ENCODE measurements at places on chromosomes 7 and 10.
A peak's percentile ranks its signal among the peaks of the same experiment; 100 is the strongest.

GRCh38 chr7:32144676-32145075 is 74.5 kb upstream of the PDE1C start:
- no peak for DNase-seq
- H3K4me1 ChIP-seq = no peaks in the 10 kb centered on the region
- H3K27ac ChIP-seq = no peak overlapping the region
- no peak overlapping the region for H3K4me3 ChIP-seq
- H3K27me3 ChIP-seq = 0 out of 2 replicates have a peak, but pooled peaks cover 5% of the 10 kb centered on the region

- H3K4me3 ChIP-seq = no peak overlapping the region
- no peak for DNase-seq
- no peaks in the 10 kb centered on the region for H3K4me1 ChIP-seq
Observed at GRCh38 chr7:107398161-107398560, 71.7 kb upstream of the GPR22 start.

DNA sequence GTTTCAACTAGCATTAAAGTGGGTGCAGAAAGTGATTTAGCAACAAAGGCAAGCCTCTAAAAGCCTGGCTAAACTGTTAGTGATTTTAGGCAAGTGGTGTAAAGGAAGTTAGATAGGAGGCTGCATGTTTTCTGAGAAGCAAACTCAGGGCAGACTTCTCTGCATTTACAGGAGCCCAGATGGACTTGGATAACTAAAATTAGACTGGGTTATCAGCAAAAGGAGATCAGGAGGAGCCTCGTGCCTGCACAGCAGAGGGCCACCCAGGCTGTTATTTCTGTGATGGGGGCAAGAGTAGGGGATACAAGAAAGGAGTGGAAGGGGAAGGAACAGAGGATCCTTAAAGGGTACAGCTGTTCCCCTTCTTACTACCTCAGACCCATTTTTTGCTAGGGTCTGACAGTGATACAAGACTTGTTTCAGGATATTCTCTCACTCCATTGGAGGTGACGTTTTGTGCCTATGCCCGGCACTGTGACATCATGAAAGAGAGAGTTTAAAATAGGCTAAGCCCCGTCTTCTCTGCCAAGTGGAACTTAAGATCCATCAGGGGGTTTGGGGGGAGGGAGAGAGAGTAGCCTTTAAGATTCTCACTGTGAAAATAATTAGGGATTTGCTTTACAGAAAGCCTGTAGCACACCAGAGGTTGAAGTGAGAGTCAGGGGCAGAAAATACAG is 49.6 kb upstream of the PDCD4 start:
- no peak for DNase-seq
- H3K27ac ChIP-seq = no peak overlapping the region
- H3K4me1 ChIP-seq = peaks cover 14% of the 10 kb centered on the region
- H3K36me3 ChIP-seq = no peaks in the 10 kb centered on the region
- H3K4me3 ChIP-seq = no peak overlapping the region
- H3K27me3 ChIP-seq = no peaks in the 10 kb centered on the region

DNA sequence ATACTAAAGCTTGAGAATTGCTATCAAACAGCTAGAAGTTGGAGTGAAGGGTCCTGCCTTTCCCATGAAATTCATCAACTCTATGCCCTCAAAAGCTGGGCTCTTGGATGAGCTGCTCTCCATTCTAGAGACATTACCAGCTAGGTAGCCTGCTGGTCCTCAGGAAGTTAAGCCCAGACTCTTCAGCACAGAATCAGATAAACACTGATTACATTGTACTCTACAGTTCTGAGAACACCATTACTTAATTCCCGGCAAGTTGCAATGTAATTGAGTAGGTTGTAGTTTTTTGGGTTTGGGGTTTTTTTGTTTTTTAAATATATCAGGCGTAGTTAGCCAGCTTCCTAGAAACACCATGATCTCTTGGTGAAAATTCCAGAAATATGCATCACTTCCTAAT is 84.1 kb upstream of the PIK3CG start:
- H3K27me3 ChIP-seq = no peaks in the 10 kb centered on the region
- no peak for DNase-seq
- peaks cover 23% of the 10 kb centered on the region for H3K4me1 ChIP-seq
- no peak overlapping the region for H3K27ac ChIP-seq
- no peaks in the 10 kb centered on the region for H3K36me3 ChIP-seq

DNA sequence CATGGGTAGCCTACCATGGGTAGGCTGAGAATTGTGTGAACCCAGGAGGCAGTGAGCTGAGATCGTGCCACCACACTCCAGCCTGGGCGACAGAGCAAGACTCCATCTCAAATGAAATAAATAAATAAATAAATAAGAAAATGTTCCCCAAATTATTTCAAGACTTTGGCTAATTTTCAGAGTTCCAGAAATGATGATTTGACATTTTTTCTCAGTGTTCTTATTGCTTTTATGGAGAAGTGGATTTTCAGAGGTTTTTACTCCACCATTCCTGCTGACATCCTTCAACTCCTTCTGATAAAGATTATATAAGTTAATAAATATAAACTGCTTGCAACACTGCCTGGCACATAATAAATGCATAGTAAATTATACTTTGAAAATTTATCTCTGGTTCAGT is 80.4 kb upstream of the PRKCQ start:
- H3K27ac ChIP-seq = no peak overlapping the region
- no peak for DNase-seq
- no peaks in the 10 kb centered on the region for H3K36me3 ChIP-seq
- no peak overlapping the region for H3K4me3 ChIP-seq
- peaks cover 8% of the 10 kb centered on the region for H3K27me3 ChIP-seq

GRCh38 chr10:101569622-101570427 is 18.2 kb downstream of the POLL start:
- no peak for DNase-seq
- no peaks in the 10 kb centered on the region for H3K4me1 ChIP-seq
- no peaks in the 10 kb centered on the region for H3K36me3 ChIP-seq
- H3K4me3 ChIP-seq = peak overlapping the region; percentile 68
- no peak overlapping the region for H3K27ac ChIP-seq

- DNase-seq = no peak
- no peaks in the 10 kb centered on the region for H3K4me1 ChIP-seq
- H3K4me3 ChIP-seq = no peak overlapping the region
- H3K36me3 ChIP-seq = no peaks in the 10 kb centered on the region
- H3K27me3 ChIP-seq = peaks cover 55% of the 10 kb centered on the region
Observed at GRCh38 chr7:98460902-98461301, 60.0 kb upstream of the BAIAP2L1 start.

GRCh38 chr7:114623146-114623545 is 208.5 kb downstream of the FOXP2 start:
- no peak overlapping the region for H3K27ac ChIP-seq
- H3K27me3 ChIP-seq = no peaks in the 10 kb centered on the region
- H3K36me3 ChIP-seq = no peaks in the 10 kb centered on the region
- no peak overlapping the region for H3K4me3 ChIP-seq
- H3K4me1 ChIP-seq = no peaks in the 10 kb centered on the region
- no peak for DNase-seq

GRCh38 chr10:125006921-125007426 is 65.1 kb downstream of the ZRANB1 start:
- no peak overlapping the region for H3K4me3 ChIP-seq
- DNase-seq = no peak
- H3K4me1 ChIP-seq = no peaks in the 10 kb centered on the region

DNA sequence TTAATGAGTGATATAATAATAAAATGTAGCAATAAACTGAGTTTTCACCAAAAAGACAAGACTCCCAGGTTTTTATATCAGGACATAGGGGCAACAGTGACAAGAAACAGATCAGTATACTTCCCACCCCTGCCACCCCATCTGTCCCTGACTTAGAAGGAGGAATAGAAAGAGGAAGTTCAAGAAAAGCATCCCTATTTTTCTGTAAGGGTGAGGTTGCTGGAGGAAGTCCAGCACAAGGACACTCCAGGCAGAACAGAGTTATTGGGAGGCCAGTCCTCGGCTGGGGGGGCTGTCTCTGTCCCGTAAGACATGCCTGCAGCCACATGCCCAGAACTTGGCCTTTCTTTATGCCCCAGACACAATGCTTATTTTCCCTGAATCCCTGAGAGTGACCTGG is 16.5 kb upstream of the TLX1 start:
- no peaks in the 10 kb centered on the region for H3K36me3 ChIP-seq
- H3K4me1 ChIP-seq = no peaks in the 10 kb centered on the region
- peaks cover 5% of the 10 kb centered on the region for H3K27me3 ChIP-seq
- no peak overlapping the region for H3K27ac ChIP-seq

DNA sequence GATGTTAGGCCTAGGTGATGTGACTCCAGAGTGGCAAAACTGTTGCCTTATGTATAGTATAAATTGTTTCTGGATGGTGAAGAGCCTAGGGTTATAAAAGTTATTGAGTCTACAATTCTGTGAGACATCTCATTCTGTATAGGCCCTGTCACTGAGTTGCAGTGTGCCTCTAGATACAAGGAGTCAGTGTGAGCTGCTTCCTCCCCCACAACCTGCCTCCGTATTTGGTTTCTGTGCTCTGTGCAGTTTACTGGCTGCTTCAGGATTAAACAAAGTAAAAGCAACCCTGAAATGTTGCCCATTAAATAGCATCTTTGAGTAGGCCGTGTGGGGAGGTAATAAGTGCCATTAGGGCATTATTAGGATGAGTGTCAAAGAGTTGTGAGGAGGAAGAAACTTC is 1.9 kb upstream of the IFRD1 start:
- H3K36me3 ChIP-seq = no peaks in the 10 kb centered on the region
- H3K27me3 ChIP-seq = no peaks in the 10 kb centered on the region
- H3K4me3 ChIP-seq = no peak overlapping the region
- no peak for DNase-seq

- H3K27me3 ChIP-seq = no peaks in the 10 kb centered on the region
- peaks cover 18% of the 10 kb centered on the region for H3K4me1 ChIP-seq
- no peak for DNase-seq
- no peaks in the 10 kb centered on the region for H3K36me3 ChIP-seq
Observed at GRCh38 chr7:80093349-80093748, 41.3 kb upstream of the GNAI1 start.

- peak; percentile 8 for DNase-seq
- H3K27me3 ChIP-seq = no peaks in the 10 kb centered on the region
- peak overlapping the region; percentile 89 for H3K27ac ChIP-seq
- peak overlapping the region; percentile 96 for H3K4me3 ChIP-seq
- peaks cover 28% of the 10 kb centered on the region for H3K4me1 ChIP-seq
Observed at GRCh38 chr10:112952282-112953173, 2.5 kb downstream of the TCF7L2 start.

GRCh38 chr7:27140126-27140857 is 3.2 kb downstream of the HOXA5 start:
- H3K36me3 ChIP-seq = no peaks in the 10 kb centered on the region
- peaks cover 21% of the 10 kb centered on the region for H3K4me1 ChIP-seq
- DNase-seq = no peak
- H3K27me3 ChIP-seq = no peaks in the 10 kb centered on the region

Data from PC-9 (cell line).